ENCODE measurements at places on chromosomes 4 and X.

GRCh38 chr4:102824398-102824797 is 3.0 kb downstream of the UBE2D3 start:
- DNase-seq: no peak

DNA sequence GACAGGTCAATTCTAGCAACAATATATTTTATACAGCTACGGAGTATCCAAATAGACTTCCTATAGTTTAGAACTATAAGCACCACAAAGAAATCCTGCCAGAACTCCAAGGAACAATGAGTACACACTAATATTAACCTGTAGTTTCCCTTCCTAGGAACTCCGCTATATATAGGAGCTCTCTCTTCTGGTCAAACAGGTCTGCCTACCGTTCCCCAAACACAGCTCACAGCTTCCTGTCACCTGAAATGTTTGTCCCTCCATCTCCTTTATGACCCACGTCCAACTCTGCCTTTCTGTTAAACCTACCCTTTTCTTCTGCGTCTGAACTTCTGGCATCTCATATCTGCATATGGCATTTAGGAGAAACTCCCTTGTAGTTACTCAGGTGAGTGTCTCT is 10.5 kb upstream of the GJB1 start:
- no peak for DNase-seq

DNA sequence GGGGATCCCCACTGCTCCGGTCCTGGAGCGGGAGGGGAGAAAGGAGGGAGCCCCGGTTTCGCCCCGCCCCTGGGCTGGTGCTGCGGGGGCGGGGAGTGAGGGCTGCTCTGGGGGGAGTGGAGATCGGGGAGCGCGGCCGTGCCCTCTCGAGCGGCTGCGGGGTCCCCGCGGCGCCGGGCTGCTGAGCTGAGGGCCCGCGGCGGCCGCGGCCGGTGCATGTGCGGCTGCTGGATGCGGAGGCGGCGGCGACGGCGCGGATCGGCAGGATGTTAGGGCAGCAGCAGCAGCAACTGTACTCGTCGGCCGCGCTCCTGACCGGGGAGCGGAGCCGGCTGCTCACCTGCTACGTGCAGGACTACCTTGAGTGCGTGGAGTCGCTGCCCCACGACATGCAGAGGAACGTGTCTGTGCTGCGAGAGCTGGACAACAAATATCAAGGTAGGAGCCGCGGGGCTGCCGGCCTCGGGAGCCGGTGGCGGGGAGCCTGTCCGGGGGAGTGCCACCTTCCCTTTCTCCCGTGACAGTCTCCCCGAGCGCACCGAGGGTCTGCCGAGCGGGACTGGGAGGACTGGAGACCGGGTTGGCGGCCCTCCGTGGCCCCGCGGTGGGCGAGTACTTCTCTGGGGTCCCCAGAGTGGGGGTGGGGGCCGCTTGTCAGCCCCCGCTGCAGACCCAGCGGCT is at the start of gene ING2:
ING2 (plus strand) TSS at position 129 of the 681 bp plus-strand sequence; CDS start at position 267, 138 bp downstream.
- DNase-seq: peak; percentile 19

GRCh38 chrX:80354966-80355465 is 65.2 kb upstream of the TENT5D start:
- no peak for DNase-seq

GRCh38 chr4:74433043-74433442 is 11.9 kb upstream of the AREG start:
- no peak for DNase-seq

DNA sequence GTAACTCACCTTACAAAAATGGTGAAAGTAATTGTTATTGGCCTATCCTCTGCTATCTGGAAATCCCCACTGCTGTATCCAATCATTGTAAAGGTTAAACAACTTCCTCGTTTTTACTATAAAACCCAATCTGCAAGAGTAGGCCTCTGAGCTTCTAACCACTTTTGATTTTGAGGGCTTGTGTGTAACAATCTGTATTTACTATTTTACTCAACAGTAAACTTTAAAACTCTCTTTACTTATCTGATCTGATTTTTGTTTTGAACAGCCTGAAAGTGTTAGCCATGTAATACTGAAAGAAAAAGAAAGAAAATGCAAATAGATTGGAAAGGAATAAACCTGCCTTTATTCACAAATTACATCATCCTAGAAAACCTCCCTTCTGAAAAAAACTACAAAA is 63.1 kb downstream of the SLC10A7 start:
- no peak for DNase-seq

DNA sequence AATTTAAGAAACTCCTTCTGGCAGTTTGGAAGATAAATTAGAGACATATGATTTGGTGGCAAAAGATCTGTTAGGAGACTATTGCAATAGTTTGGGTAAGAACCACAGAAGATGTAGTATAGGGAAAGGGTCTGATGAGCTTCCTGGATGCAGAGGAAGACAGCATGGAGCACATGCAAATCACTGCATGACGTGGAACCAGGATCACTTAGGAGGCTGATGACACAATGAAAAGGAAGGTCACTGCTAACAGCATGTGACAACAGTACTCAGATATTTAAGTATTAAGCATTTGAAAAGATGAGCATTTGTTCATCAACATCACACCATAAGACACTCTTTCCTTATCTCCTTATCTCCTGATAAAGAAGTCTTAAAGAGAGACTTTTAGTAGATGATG is 167.8 kb upstream of the LDB2 start:
- no peak for DNase-seq

GRCh38 chr4:53959343-53960120 is 104.9 kb downstream of the CHIC2 start:
- DNase-seq: no peak

DNA sequence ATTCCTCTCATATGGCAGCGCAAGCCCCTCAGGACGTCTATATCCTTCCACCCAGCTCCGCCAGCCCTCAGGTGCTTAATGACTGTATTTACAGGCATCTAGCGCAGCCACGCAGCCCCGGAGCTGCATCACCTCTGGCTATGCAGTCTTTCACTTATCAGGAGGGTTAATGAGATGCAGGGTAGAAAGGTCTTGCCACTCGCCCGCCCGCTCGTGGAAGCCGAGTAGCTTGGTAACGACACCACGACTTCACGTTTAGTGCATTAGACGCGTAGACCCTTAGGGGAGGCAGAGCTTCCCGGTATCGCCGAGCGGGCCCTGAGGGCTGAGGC is 1.5 kb upstream of the SLC16A2 start:
- DNase-seq: no peak
